ENCODE measurements at places on chromosomes 2 and 18. TPM values are rescaled to one million over a fixed set of nuclear protein-coding genes. Genes with fewer than 3 reads are reported as not detected.
A peak's percentile ranks its signal among the peaks of the same experiment; 100 is the strongest.

- DNase-seq, result no peak
These were observed 205.2 kb downstream of the EIPR1 start for GRCh38 chr2:3172265-3172935.

DNA sequence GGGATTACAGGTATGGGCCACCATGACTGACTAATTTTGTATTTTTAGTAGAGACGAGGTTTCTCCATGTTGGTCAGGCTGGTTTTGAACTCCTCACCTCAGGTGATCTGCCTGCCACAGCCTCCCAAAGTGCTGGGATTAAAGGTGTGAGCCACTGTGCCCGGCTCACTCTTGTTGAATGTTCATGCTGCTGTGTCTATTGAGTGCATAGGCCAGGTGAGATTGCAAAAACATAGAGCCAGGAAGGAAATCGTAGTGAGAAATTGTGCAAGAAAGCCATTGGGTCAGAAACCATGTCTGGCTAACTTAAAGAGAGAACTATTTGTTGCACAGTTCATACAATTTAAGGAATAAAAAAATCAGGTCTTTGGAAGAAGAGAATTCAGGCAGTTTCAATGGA lies 45.5 kb upstream of the FZD5 start:
- no peak for DNase-seq

DNA sequence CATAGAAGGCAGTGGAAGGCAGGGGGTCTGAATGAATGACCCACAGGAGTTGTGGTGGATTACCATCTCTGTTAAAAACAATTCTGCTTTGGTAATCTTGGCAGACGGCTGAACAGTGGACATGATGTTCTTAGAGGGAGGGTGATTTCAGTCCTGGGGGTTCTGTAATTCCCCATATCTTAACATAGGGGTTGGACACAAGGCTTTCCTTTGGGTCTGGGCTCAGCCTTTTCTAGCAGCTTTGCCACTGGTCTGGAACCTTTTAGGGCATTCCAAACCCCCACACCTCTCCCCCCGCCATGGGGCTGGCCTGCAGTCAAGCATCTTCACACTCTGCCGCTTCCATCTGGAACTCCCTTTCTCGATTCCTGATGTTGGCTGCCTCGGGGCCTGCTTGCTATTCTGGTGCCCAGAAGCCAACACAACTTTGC lies 50.3 kb downstream of the RPL37A start:
- no peak for DNase-seq

DNA sequence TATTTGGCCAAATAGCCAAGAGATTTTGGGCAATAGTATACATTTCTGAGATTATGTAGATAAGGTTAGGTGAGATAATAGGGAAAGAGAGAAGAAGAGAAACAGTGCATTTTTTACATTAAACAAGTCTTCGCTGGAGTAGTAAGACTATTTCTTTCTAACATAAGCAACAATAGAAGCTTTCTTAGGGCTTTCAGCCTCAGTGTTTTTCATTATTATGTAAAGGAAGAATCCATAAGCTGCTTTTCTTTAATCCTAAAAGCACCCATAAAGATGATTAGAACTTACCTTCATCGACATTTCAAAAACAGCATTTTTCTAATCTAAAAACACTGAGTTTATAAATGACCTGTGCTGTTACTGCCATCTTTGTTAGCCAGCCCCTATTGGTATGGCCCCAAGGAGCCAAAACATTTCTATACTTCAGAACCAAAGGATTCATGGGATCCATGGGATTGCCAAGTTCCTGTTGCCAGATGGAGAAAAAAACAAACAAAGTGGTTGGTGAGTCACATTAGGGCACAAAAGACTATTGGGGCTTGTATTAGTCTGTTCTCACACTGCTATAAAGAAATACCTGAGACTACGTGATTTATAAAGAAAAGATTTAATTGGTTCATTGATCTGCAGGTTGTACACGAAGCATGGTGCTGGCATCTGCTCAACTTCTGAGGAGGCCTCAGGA lies 88.2 kb downstream of the SCG2 start:
- DNase-seq, result no peak

- peak; percentile 78 for DNase-seq
These were observed 31.4 kb upstream of the YPEL5 start for GRCh38 chr2:30115141-30115980.

DNA sequence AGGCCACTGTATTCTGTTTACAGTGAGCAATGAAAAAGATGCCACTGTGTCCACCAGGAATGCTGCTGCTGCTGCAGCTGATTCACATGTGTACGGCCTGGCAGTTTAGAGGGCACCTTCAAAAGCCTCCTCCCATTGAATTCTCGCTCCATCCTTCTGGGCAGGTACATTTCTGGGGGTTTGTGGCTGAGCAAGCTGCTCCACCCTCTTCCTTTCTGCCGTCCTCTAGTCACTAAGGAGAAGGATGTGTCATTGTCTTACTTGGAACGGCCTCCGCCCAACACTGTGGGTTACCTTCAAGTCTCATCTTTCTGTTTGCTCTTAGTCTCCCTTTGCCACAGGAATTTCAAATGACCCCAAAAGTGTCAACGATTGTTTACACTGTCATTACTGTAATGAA lies 182.0 kb downstream of the ZBTB7C start:
- DNase-seq, result no peak

- DNase-seq, result peak; percentile 26
These were observed 861 bp downstream of the LTBP1 start for GRCh38 chr2:32947484-32948143.

- peak; percentile 23 for DNase-seq
These were observed 35.9 kb downstream of the MAP4K4 start for GRCh38 chr2:101733257-101733993.

DNA sequence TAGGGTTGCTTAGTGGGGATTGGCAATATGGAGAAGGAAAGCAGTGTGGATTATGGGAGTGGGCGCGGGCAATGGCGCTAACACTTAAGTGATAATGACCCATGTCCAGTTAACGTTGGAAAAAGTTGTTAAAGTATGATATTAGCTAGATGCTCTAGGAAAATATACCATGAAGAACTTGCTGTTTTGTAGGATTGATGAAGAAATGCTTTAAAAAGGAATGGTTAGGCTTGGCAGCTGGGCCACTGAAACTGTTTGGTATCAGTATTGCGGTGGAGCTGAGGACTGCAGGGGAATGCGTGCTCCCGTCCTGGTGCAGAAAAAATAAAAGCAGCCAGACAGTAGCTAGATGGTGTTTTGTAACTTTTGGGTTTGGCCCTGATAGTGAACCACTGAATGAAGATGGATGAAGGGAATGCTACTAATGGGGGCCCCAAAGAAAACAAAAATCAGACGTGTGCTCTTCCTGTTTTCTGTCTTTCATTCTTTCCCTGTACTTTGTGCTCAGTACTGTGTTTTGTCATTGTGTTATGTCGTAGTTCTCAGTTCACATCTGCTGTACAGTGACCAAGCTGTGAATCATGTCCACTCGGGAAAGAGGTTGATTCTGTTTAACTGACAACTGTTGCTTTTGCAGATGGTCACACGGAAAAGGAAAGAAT lies 999 bp downstream of the INSIG2 start:
- DNase-seq, result no peak

DNA sequence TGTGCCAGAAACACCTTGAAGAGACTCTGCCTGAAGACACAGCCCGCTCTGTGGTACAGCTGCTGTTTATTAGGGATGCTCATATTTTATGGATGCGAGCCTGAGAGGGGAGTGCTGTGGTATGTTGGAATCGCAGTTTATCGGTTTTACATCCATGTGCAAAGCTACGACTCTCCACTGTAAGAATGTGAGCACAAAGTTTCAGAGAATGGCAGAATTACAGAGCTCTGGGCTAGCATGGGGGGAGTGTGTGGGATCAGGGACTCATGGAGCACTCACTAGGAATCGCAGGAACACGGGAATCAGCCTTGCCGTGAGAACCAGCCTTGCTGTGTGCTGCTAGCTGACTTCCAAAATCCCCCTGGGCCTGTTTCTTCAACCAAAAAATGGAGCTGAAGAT lies 199.9 kb downstream of the RNF144A start:
- no peak for DNase-seq

DNA sequence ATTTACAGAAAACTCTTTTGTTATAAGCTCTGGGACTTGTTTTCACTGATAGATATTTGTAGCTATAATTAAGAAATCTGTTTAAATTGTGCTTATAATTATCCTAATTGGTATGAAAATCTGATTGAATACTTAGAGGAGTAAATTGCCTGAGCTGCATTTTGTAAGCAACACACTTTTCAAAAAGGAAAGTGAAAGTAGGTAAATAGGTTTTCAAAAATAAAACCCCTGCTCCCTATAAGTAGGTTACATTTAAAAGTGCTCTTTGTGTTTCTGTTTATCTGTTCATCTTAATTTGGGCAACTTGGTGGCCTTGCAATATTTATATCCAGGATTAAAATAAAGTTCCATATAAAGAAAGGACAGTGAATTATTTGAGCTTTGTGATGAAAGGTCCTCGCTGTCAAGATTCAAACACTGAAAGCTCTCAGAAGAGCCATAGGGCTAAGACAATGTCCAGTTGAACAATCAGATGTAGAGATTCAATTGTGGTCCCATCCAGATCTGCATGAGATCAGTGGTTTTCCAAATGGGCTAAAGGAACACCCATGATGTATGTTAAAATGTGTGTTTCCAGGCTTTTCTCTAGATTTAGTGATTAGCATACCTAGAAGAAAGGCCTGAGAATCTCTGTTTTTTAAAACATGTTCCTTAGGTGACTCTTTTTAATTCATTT lies 371.6 kb downstream of the RPRM start:
- no peak for DNase-seq

DNA sequence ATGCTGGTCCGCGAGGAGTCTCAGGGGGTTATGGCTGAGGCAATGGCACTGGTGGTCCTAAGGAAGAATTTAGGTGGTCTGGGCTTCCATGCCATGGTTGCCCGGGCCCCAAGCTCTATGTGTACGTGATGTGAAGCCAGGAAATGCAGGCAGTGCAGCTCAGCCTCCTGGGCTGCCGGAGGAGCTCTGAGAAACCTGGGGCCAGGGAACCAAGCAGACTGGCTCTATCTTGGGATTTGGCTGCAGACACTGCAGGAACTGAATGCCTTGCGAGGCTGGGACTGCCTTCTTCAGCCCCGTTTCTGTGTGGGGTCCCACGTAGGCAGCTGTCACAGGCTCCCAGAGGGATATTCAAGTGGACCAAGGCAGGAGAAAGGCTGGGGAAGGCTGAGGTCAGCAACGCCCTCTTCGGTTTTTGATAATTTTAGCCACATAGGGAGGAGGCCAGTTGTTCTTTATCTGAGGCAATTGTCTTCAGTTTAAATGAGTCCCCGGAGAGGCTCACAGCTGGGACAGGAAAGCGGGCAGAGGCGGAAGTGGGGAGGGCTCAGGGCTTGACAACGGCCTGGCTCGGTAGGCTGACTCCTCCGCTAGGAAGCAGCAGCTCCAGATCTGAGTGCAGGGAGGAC lies 77.7 kb downstream of the RHOB start:
- peak; percentile 47 for DNase-seq

GRCh38 chr2:213420828-213421385 lies 136.6 kb downstream of the SPAG16 start:
- no peak for DNase-seq

- no peak for DNase-seq
These were observed 227.3 kb upstream of the CCDC68 start for GRCh38 chr18:55186588-55186987.

DNA sequence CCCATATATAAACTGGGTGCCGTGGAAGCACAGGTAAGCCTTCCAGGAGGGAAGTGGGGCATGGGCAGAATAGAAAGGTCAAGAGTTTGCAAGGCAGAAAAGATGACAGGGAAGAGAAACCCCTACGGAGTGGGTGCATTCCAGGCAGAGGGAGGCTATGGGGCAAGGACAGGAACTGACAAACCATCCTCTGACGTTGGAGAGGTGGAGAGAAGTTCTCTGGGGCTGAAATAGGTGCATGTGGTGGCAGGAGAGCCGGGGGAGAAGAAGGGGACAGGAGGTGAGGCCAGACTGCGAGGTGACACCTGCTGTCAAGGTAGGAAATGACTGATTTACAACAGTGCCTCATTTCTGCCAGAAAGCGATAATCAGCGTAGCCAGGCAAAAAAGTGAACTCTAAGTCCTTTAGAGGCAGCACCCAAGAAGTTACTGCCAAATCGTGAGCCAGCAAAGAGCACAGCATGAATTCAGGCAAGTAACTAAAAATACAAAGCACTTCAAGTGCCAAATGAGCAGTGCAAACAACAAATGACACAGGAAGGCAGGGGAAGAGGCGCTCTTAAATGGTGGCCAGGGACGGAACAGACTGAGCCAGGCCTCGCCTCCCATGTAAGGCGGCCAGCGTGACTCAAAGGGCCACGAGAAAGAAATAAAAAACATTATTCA lies 113.3 kb upstream of the ACVR1C start:
- DNase-seq, result no peak

- DNase-seq, result no peak
These were observed 108.7 kb downstream of the NDUFA10 start for GRCh38 chr2:239916205-239917124.

DNA sequence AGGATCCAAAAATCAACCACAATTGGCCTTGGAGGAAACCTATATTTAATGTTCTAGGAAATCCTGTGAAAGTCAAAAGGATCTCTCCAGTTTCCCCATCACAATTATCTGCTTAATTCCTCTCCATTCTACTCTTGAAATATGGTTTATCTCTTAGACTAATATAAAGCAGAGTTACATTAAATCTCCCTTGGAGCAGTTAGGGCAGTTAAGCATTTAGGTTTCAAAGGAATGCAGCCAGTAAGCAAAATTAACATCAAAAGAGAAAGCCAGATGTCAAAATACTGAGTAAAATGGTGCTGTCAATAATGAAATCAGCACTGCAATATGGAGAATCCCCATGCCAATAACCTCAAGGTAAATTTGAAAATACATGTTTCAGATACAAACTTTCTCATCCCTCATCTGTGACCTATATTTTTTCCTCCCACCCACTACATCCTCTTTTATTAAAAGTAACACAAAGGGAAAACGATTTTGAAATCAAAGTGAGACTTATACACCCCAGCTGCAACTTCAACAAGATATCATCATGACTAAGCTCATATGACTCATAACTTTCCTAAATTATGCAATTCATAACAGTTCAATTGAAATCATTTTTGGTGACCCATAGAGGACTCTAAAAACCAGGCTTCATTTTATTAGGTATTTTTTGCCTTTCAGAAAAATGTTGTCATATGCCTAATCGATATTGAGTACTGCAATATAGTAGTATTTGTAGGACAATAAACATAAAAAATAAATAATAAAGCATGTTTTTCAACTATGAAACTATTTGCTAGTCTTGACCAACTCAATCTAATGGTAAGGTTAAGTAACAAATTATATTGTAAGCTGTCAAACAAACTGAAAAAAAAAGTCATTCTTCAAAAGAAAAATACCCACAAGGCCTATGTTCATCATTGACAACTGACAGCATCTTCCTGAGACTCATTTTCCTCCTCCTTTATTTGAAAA lies 3.1 kb downstream of the ADAM17 start:
- DNase-seq, result no peak

- DNase-seq, result no peak
These were observed 1.2 kb downstream of the ZNF514 start for GRCh38 chr2:95158441-95158840.

Gene CCDC141
- total RNA-seq, result 12.3 TPM

Gene IL36RN
- not detected for total RNA-seq

Gene CACNB4
- total RNA-seq, result 0.25 TPM

Gene NTSR2
- total RNA-seq, result 0.36 TPM
